Esophagus muscularis mucosa (tissue), 4 donors: ENCODE measurements at places on chromosomes 12 and 14. TPM values are rescaled to one million over a fixed set of nuclear protein-coding genes. Genes with fewer than 3 reads are reported as not detected.
A peak's percentile ranks its signal among the peaks of the same experiment; 100 is the strongest.

SERPINA10 gene
- not detected for total RNA-seq

RIMBP2 gene
- 1.8 TPM for total RNA-seq

HOXC13 gene
- not detected for total RNA-seq

TRMT5 gene
- total RNA-seq: 8.7 TPM

DNA sequence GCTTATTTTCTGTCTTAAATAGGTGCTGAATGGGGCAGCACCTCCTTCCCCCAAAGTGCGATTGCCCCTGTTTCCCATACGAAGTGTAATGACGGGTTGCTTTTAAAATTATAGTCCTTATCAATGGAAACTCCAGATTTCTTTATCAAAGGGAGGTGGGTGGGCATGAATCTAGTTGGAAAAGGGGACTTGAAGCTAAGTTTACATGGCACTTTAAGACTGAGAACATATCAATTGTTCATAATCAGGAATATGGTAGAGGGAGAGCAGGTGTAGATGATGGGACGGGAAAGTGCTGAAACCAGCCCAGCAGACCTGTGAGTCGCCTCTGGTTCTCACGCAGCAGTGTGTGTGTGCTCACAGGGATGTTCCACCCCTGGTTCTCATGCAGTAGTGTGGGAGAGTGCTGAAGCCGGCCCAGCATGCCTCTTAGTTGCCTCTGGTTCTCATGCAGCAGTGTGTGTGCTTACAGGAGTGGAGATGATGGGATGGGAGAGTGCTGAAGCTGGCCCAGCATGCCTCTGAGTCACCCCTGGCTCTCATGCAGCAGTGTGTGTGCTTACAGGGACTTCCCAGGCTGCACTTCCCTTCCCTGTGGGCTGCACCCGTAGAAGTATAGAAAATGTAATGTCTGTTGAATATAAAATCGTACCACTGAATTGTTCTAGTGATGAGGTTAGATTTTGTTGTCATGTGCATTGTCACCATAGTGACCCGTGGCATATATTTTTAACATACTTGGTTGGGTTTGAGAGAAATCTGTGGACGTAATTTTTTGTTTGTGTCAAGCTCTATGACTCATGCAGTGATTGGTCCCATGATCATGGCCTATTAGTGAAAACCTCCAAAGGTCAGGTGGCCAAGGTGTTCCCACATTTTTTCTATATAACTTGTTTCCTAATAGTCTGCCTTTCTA lies 51.6 kb downstream of the GPATCH2L start:
- H3K27me3 ChIP-seq: no peaks in the 10 kb centered on the region
- peaks cover 46% of the 10 kb centered on the region for H3K36me3 ChIP-seq
- H3K4me1 ChIP-seq: peaks cover 8% of the 10 kb centered on the region

- no peaks in the 10 kb centered on the region for H3K4me1 ChIP-seq
- no peak overlapping the region for H3K4me3 ChIP-seq
- no peaks in the 10 kb centered on the region for H3K27me3 ChIP-seq
- no peaks in the 10 kb centered on the region for H3K36me3 ChIP-seq
- DNase-seq: no peak
These were observed 20.9 kb upstream of the KRAS start for GRCh38 chr12:25271486-25272098.

DNA sequence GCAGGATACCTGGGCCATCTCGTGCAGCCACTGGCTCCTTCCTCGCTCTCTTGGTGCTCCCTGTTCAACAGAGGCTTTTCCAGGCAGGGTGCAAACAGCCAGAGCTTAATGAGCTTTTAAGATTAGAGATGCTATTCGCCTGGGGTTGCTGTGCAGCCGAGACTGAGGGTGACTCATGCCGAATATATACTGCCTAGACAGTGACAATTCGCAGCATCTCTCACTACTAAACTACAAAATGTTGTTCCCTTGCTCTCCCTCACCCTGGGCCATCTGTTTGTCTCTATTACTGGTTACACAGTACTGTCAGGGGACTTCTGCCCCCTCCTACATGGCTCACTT lies 26.0 kb upstream of the TESC start:
- H3K4me3 ChIP-seq: no peak overlapping the region
- H3K4me1 ChIP-seq: no peaks in the 10 kb centered on the region
- no peaks in the 10 kb centered on the region for H3K36me3 ChIP-seq

DNA sequence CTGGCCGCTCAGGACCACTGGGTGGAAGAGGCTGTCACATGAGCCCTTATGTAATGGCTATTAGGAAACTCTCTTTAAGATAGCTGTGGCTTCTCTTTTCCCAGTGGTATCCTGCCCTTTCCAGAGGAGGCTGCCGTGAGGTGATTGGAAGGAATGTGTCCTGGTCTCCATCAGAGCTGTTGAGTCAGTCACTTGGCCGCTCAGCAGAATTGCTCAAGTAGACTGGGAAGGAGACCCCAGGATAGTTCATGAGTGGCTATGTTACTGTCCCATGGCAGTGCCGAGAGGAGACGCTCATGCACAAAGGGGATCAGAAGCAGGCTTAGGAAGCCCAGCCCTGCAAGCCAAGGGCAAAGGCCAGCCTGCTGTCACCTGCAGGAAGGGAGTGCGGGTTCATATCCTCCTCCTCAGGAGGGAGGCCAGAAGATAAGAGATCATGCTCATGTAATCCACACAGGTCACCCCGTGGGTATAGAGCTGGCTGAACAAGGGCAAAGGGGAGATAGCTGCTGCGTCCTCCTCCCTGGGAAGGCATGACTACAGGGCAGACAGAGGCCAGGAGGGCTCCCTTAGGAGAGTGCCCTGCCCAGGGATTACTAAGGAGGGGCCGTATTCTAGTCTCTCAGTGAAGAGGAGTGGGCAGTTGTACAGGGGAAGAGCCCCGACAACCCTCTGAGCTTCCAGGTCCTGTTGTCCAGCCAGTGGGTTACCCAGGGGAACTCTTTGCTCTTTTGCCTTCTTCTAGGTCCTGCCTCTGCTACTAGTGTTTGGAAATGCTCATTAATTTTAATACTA lies 137.0 kb upstream of the MAX start:
- no peaks in the 10 kb centered on the region for H3K36me3 ChIP-seq
- no peaks in the 10 kb centered on the region for H3K27me3 ChIP-seq
- H3K27ac ChIP-seq: no peak overlapping the region
- H3K4me3 ChIP-seq: no peak overlapping the region
- H3K4me1 ChIP-seq: peaks cover 16% of the 10 kb centered on the region

- H3K27ac ChIP-seq: no peak overlapping the region
- H3K4me3 ChIP-seq: no peak overlapping the region
- no peaks in the 10 kb centered on the region for H3K27me3 ChIP-seq
- no peaks in the 10 kb centered on the region for H3K36me3 ChIP-seq
These were observed 107.5 kb upstream of the C14orf180 start for GRCh38 chr14:104472073-104472472.

GRCh38 chr12:15819644-15820437 lies 30.7 kb upstream of the EPS8 start:
- no peak for DNase-seq
- no peak overlapping the region for H3K4me3 ChIP-seq
- H3K27me3 ChIP-seq: no peaks in the 10 kb centered on the region
- H3K36me3 ChIP-seq: no peaks in the 10 kb centered on the region
- H3K27ac ChIP-seq: no peak overlapping the region
- H3K4me1 ChIP-seq: no peaks in the 10 kb centered on the region

GRCh38 chr14:26719514-26719913 lies 121.7 kb upstream of the NOVA1 start:
- H3K36me3 ChIP-seq: no peaks in the 10 kb centered on the region
- no peaks in the 10 kb centered on the region for H3K27me3 ChIP-seq
- H3K4me3 ChIP-seq: no peak overlapping the region
- no peak overlapping the region for H3K27ac ChIP-seq
- no peaks in the 10 kb centered on the region for H3K4me1 ChIP-seq

- no peaks in the 10 kb centered on the region for H3K4me1 ChIP-seq
- no peaks in the 10 kb centered on the region for H3K36me3 ChIP-seq
- no peak overlapping the region for H3K27ac ChIP-seq
These were observed 6.7 kb downstream of the KRT83 start for GRCh38 chr12:52314511-52314910.

DNA sequence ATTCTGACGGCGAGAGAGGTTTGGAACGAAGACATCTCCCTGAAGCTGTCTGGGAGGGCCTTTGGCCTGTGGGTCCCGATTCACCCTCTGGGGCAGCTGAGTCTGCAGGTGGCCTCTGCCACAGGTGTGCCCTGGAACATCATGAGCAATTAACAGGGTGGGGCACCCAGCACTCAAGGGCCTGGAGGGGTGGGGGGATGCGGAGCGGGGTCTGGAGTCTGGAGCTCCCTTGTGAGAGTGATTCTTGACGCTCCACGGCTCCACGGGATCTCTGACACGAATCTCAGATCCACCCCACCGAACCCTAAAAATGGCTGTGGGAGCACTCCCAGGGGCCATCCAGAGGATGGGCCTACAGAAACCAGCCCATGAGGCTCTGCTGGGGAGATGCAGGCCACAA lies 8.3 kb downstream of the ITPK1 start:
- H3K27ac ChIP-seq: no peak overlapping the region
- H3K36me3 ChIP-seq: no peaks in the 10 kb centered on the region
- DNase-seq: no peak
- peaks cover 49% of the 10 kb centered on the region for H3K4me1 ChIP-seq
- no peak overlapping the region for H3K4me3 ChIP-seq

DNA sequence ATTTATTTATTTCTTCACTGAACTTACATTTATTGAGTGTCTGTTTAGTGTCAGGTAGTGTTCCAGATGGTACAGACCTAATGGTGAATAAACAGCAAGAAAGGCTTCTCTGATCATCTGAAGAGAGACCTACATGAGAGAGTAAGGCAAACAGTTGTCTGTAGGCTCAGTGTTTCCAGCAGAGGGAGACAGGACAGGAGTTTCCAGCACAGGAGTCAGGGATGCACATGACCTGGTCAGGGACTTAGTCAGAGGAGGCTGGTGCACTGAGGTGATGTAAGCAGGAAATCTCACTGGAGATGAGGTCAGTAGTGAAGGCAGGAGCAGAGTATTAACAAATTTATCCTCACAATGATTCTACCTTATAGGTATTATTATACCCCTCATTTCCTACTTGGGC lies 233.2 kb downstream of the MDGA2 start:
- no peaks in the 10 kb centered on the region for H3K36me3 ChIP-seq
- no peak overlapping the region for H3K27ac ChIP-seq
- no peak overlapping the region for H3K4me3 ChIP-seq
- DNase-seq: no peak

GRCh38 chr12:54376596-54376995 lies 7.9 kb downstream of the ZNF385A start:
- no peak overlapping the region for H3K4me3 ChIP-seq
- no peak for DNase-seq
- peaks cover 72% of the 10 kb centered on the region for H3K4me1 ChIP-seq
- H3K36me3 ChIP-seq: no peaks in the 10 kb centered on the region
- H3K27ac ChIP-seq: peak overlapping the region; percentile 79

DNA sequence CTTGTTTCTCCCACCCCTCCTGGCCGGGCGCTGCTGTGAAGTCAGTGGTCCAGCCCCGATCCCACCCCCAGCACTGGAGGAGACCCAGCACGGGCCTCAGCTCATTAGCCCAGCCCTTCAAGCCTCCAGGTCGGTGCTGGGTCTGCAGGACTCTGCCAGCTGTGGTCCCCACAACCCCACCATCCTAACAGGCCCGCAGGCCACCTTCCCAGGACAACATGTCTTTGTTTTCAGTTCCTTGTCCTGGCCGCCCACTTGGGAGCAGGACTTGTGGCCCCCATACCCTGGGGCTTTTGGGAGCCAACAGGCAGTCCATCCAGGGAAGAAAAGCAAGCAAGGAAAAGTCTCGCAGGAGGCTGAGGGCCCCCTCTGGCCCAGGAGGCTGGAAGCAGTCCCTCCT lies 60.0 kb downstream of the HRK start:
- peaks cover 10% of the 10 kb centered on the region for H3K4me1 ChIP-seq
- no peaks in the 10 kb centered on the region for H3K27me3 ChIP-seq
- DNase-seq: no peak
- no peak overlapping the region for H3K4me3 ChIP-seq
- no peaks in the 10 kb centered on the region for H3K36me3 ChIP-seq

DNA sequence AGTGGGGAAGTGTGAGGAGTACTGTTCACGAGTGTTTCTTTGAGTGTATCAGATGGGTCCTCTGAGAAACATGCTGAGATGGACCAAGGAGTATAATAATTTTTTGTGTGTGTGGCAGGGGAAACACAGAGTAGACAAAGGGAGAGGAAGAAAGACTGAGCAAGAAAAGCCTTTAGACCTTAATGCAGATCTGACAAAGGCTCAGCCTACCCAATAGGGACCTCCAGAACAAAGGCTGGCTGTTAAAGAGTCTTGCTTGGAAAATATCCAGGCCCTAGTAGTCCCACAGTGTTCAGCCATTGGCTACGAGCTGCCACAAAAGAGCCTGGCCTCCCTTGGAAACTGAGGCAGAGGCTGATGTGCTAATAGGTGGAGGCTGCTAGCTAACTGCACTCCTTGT lies 13.5 kb downstream of the COQ5 start:
- H3K4me1 ChIP-seq: no peaks in the 10 kb centered on the region
- DNase-seq: no peak
- no peak overlapping the region for H3K4me3 ChIP-seq

DNA sequence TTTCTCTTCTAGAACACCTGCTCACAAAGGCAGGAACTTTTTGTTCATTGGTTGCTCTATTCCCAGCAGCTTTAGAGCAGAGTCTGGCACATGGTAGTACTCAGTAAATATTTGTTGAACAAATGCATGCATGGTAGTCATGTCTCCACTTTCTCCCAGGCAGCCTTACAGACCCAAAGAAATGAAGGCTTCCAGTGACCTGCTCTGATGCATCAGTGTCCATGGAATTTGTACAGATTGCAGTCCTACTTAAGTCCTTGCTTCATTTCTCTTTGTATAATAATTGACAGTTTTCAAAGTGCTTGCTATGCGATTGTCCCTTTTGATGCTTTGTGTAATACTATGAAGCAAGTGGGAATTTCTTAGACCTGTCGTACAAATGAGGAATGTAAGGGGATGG lies 119.6 kb downstream of the DERA start:
- H3K27ac ChIP-seq: no peak overlapping the region
- no peaks in the 10 kb centered on the region for H3K36me3 ChIP-seq
- no peak for DNase-seq
- no peaks in the 10 kb centered on the region for H3K4me1 ChIP-seq
- H3K27me3 ChIP-seq: no peaks in the 10 kb centered on the region

DNA sequence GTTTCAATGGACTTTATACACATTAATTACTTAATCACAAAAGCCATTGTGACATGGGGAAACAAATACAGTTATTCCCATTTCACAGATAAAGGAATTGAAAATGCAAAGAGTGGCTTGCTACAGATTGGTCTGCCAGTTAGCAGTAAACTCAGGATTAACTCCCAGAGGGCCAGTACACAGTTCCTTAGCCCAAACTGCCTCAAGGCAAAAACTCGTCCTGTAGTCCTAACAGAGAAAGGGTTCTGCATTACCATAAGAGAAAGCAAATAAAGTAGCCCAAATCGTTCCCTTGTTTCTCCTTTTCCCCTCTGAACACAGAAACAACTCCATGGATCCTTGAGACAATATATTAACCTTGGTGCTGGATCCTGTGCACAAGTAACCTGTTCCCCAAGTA lies 274.4 kb downstream of the LRIG3 start:
- H3K4me3 ChIP-seq: no peak overlapping the region
- H3K27ac ChIP-seq: no peak overlapping the region
- no peak for DNase-seq
- no peaks in the 10 kb centered on the region for H3K4me1 ChIP-seq
- no peaks in the 10 kb centered on the region for H3K36me3 ChIP-seq
- H3K27me3 ChIP-seq: no peaks in the 10 kb centered on the region
